ENCODE measurements at places on chromosomes 7 and 10.

DNA sequence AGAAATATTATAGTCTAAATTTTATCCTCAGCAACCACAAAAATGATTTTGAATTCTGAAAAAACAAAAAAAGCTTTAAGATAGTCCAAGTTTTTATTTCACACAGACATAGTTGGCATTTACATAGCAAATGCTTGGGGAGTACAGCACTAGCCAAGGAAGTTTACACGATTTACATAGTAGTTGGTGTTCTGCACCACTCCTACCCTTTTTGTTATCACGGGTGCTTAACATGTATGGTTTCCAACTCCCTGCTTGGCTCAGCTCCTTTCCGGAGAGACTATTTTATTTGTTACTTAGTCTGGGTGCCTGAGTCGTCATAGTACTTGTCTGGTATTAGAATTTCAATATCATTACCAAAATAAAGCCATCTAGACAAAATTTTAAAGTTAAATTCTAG lies 8.8 kb upstream of the GHRHR start:
- DNase-seq: no peak

- no peak for DNase-seq
Measured at GRCh38 chr7:106225856-106226255, 58.9 kb downstream of the NAMPT start.

- no peak for DNase-seq
Measured at GRCh38 chr10:48336978-48337599, 30.6 kb downstream of the MAPK8 start.

DNA sequence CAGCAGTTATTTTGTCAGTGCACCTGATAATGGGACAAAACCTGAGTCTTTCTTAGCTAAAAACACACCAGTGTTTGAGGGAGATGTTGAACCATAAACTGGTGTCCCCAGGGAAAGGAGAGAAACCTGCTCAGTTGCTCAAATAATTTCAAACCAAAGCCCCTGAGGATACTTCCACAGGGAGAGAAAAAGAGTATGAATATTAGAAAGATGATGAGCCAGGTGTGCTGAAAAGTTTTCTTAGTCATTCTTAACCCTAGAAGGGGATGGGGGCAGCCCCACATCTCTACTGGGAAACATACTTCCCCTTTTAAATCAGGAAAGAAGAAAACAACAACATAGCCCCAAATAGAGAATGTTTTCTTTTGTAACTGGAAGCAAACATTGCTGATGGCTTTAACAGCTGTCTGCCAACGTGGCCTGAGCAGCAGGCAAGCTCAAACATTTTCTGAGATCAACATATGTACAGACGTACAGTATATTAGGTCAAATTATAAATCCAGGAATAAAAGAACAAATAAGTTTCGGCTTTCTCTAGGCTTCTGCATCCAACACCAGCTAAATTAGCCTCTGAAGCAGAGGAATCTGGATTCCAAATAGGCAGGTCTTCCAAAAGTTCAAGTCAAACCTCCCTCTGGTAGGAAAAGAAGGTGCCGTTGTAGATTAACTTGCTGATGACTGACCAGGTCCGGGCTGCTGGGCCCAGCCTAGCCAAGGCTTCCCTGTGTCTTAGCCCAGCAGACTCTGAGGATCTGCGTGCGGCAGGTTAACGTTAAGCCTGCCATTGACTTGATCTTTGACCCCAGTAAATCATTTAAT lies 30.5 kb upstream of the FBXW4 start:
- DNase-seq: no peak

DNA sequence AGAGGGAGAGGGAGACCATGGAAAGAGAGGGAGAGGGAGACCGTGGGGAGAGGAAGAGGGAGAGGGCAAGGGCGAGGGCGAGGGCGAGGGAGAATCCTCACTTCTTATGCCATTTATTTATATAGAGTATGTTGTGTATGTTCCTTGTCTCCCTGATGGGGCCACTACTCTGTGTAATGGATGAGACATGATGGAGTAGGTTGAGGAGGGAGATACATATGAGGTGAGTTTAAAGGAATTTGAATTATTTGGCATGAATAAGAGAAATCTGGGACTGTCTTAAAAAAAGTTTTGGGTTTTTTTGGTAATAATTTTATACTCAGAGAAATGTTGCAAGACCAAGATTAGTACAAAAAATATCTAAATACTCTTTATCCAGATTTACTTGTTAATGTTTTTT lies 20.1 kb downstream of the CCSER2 start:
- DNase-seq: no peak

GRCh38 chr10:103681617-103682399 lies 173.6 kb downstream of the SH3PXD2A start:
- no peak for DNase-seq

DNA sequence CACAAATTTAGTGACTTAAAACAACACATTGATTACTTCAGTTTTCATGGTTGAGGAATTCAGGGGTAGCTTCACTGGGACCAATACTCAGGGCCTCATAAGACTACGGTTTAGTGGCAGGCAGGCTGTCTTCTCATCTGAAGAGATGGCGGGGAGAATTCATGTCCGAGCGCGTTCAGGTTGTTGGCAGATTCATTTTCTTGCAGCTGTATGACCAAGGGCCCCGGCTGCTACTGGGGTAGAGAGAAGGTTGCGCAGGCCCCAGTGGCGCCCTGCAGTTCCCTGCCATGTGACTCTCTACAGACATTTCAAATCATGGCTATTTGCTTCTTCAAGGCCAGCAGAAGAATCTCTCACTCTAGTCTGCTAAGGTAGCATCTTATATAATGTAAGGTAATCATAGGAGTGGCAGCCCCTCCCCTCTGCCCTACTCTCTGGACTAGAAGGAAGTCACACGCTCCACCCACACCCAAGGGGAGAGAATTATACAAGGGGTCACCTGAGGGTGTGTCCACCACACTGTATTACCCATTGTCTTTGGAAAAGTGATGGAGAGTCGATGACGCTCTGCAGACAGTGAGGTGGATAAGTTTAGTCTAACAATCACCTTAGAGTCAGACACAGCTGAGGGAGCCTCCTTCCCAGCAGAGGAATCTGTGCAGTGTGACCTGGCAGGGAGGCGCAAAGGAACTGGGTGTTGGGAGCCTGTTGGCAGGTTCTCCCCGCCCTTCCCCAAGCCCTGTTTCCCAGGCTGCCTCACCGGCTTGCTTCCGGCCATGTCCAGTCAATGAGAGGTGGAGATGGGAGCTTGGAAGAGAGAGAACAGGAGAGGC lies 35.7 kb upstream of the PLEKHA1 start:
- no peak for DNase-seq

- no peak for DNase-seq
Measured at GRCh38 chr7:130956417-130957136, 222.6 kb upstream of the KLF14 start.

DNA sequence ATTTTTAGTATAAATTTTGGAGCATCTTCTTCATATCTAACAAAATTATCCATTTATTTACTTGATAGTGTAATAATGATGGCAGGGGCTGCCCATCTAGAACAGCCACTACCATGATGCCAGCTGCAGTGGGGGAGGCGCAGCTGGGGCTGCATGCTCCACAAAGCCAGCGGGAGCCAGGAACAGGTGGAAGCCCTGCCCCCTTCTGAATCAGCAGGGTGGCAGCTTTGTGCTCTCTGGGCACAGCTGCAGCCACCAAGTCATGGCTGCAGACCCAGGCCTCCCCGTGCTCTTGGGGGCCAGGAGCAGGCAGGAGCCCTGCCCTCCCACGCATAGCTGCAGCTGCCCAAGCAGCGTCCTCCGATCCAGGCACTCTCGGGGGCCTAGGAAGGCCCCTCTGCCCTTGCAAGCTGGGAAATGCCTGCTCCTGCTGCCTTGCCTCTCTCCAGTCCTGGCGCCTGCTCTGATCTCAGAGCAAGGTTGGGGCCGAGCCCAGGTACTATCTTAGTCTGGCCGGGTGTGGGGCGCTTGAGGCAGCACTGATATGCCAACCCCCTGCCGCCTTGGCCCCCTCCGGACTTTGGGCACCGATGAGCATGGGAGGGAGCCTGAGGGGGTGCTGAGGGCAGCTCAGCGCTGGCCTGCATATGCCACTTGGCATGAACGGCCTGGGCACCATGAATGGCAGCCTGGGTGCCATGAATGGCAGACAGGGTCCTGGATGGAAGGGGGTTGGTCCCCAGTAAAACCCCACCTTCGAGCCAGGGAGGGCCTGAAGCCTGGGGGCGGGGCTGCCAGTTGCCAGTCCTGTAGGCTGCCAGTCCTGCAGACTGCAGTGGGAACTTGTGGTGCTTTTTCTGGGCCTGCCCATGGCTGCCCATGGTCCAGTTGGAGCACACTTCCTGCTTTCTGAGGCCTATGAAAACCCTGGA lies 1110.8 kb upstream of the POT1 start:
- DNase-seq: no peak

DNA sequence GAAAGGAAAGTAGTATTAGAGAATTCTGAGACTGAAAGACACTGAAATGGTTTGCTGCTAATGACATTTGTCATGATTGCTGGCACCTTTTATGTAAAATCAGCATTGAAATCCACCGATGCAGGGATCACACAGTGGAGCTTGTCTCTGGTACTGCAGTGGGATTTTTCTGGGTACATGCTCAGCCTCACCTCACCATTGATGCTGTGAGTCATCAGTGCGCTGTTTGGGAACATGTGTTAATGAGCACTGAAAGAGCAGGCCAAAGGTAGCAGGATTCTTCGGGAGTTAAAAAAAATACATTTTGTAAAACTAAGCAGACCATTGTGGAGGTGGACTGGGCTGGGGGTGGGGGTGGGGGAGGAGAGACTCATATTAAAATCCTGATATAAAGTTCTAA lies 174.9 kb downstream of the CREB5 start:
- DNase-seq: no peak

DNA sequence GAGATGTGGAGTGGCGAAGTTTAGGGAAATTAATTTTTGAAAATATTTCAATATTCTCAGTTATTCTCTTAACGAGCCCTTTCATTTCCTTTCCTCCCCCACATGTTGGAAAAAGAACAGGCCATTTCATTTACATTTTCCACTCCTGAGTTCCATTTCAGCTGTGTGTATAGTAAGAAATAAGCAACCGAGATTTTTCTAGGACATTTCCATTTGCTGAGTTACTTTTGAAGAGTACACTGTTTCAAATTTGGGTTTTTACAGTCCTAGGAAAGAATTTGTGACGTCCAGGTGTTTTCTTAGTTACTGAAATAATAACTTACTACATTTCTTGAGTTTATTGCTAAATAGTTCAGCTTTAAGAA lies 1.2 kb downstream of the SEPTIN7 start:
- no peak for DNase-seq

DNA sequence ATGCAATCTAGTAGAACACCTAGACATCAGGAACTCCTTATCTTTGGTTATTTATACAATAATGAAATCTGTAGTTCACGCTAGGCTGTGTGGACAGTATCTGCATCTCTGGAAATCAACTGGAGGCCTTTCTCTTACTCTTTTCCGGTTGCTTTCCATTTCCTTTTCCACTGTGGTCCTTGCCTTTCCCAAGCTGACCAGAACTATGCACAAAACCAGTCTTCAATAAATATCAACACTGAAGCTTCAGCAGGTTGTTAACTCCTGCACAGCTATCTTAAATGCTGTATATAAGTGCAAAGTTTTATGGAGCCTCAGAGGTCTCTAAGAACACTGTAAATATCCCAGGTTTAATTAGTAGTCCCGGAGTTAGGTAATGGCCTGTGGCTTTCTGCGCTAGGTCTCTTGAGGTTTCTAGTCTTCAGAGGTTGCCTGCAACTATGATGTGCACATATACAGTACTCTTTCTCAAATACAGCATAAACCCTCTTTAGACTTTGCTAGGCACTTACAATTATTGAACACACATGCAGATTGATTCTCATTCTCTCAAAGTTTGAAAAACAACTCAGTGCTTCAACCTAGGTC lies 2.4 kb downstream of the KLLN start:
- DNase-seq: no peak

GRCh38 chr7:146681487-146681886 lies 564.9 kb downstream of the CNTNAP2 start:
- no peak for DNase-seq

GRCh38 chr7:70577078-70577477 lies 554.9 kb upstream of the GALNT17 start:
- DNase-seq: no peak

DNA sequence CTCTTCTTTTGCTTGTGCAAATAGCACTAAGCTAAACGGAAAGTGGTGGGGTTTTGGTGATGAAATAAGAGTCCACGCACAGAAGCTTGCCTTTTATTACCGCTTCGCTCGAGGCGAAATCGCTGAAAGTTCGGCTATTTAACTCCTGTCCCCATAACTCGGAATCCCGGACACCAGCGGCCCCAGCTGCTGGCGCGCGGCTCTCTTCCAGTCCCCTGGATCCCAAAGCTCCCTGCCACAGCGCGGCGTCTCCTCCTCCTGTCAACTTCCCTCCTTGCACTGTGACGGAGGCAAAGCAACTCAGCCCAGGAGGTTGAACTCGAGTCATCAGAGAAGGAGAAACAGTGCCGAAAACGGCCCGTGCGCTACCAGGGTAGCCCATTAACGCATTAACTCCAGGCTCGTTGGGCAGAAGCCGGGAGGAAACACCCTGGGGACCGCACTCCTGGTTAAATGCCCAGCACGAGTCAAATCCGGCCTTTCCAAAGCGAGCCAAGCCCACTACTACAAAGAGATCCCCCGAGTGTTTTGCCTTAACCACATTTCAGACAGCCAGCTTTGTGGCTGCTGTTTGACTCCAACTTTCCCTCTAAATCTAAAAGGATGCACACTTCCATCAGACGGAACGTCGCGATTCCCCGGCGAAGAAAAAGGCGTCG lies 1.3 kb downstream of the SEMA3D start:
- no peak for DNase-seq

DNA sequence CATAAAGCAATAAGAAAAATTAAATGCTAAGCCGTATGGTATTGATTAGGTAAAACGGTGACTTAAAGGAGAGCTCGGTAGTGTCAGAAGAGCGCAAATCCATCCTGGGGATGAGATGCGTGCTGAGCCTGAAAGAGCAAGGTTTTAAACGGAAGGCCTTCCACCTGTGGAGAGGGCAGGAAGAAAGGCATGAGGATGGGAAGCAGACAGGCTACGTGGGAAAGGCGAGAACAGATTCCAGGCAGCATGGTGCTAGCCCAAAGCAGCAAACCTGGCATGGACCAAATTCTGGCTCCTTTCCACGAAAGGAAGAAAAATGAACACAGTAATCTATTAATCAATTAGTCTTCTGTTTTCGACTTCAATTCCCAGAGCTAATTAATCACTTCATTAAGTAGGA lies 103.5 kb downstream of the HIPK2 start:
- DNase-seq: no peak

GRCh38 chr10:101778781-101779543 lies 3.0 kb upstream of the FGF8 start:
- DNase-seq: no peak

- DNase-seq: no peak
Measured at GRCh38 chr10:63257778-63258177, 124.7 kb downstream of the NRBF2 start.

GRCh38 chr7:27420702-27421101 lies 178.1 kb downstream of the EVX1 start:
- no peak for DNase-seq

DNA sequence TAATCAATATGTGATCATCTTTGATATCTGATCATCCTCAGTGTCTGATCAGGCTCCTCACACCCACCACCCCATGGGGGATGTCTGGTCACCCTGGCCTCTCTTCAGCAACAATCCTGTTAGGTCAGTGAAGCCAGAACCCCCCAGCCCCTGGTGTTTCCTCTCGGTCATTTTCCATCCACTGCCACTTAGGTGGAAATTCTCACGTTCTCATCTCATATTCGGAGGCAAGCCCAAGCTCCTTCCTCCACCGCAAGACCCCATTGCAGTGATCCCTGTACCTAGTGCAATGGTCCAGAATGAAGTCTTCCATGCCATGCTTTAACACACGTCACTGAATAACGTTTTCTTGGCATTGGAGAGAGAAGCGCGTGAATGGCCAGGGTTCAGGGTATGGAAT lies 103.0 kb upstream of the DNAAF5 start:
- DNase-seq: no peak

Data from activated T-helper 1 cell treated with Interleukin-2 at 50 U/mL for 16 hours (primary cell).